ENCODE measurements at places on chromosomes 2 and 18. TPM values are rescaled to one million over a fixed set of nuclear protein-coding genes. Genes with fewer than 3 reads are reported as not detected.

GRCh38 chr2:18860179-18860578 is 270.8 kb upstream of the NT5C1B start:
- DNase-seq, result no peak

- DNase-seq, result no peak
Measured at GRCh38 chr2:144456680-144457079, 63.2 kb downstream of the ZEB2 start.

GRCh38 chr18:24660956-24661355 is 200.5 kb downstream of the HRH4 start:
- no peak for DNase-seq

The IL1R2 gene
- total RNA-seq, result 22.8 TPM

The SLC23A3 gene
- 0.62 TPM for total RNA-seq

All from right lobe of liver (tissue), 6 donors.